ENCODE measurements at places on chromosomes 6 and 20. TPM values are rescaled to one million over a fixed set of nuclear protein-coding genes. Genes with fewer than 3 reads are reported as not detected.

GRCh38 chr6:10355115-10355702, 59.7 kb downstream of the TFAP2A start:
- no peak overlapping the region for H3K4me3 ChIP-seq
- no peaks in the 10 kb centered on the region for H3K4me1 ChIP-seq
- H3K27ac ChIP-seq, result no peak overlapping the region
- H3K27me3 ChIP-seq, result no peaks in the 10 kb centered on the region
- H3K36me3 ChIP-seq, result no peaks in the 10 kb centered on the region
- DNase-seq, result peak; percentile 2

GRCh38 chr20:46638898-46639274, 12.4 kb downstream of the SLC13A3 start:
- H3K36me3 ChIP-seq, result no peaks in the 10 kb centered on the region
- H3K4me1 ChIP-seq, result peaks cover 7% of the 10 kb centered on the region
- no peaks in the 10 kb centered on the region for H3K27me3 ChIP-seq

- no peak overlapping the region for H3K4me3 ChIP-seq
- H3K27ac ChIP-seq, result no peak overlapping the region
- no peaks in the 10 kb centered on the region for H3K4me1 ChIP-seq
- H3K27me3 ChIP-seq, result no peaks in the 10 kb centered on the region
- DNase-seq, result peak; percentile 18
- no peaks in the 10 kb centered on the region for H3K36me3 ChIP-seq
Observed at GRCh38 chr6:130697995-130698535, 129.1 kb upstream of the SMLR1 start.

The BANF2 gene
- 4.0 TPM for total RNA-seq

GRCh38 chr20:44208770-44209169, 1.8 kb downstream of the OSER1 start:
- H3K27me3 ChIP-seq, result no peaks in the 10 kb centered on the region
- H3K4me3 ChIP-seq, result no peak overlapping the region
- H3K36me3 ChIP-seq, result peaks cover 6% of the 10 kb centered on the region
- peaks cover 47% of the 10 kb centered on the region for H3K4me1 ChIP-seq
- H3K27ac ChIP-seq, result no peak overlapping the region

GRCh38 chr6:31332637-31333602, 24.1 kb downstream of the HLA-B start:
- H3K4me3 ChIP-seq, result no peak overlapping the region
- H3K27ac ChIP-seq, result no peak overlapping the region
- H3K36me3 ChIP-seq, result no peaks in the 10 kb centered on the region
- no peak for DNase-seq
- no peaks in the 10 kb centered on the region for H3K4me1 ChIP-seq

DNA sequence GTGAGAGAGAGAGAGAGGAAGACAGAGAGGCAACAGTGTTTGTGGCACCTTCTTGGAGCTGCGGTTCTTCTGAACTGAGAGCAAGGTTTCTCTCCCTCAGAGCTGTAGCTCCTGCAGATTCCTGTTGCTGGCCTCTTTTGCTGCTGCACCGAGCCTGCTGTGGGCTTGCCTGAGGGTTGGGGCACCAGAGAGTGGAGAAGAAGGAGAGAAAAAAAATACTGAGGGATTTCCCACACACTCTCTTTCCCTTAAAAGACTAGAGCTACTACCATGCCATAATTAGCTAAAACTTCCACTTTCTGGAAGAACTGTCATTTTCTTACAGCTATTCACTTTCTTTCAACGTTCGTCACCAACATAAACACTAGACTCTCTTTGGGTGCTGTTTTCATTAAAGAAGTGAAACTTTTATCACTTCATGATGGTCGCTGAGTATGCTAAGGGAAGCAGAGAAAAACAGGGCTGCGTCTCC, 18.2 kb upstream of the ECI2 start:
- DNase-seq, result no peak
- peaks cover 5% of the 10 kb centered on the region for H3K4me1 ChIP-seq
- no peak overlapping the region for H3K4me3 ChIP-seq
- H3K27ac ChIP-seq, result no peak overlapping the region
- H3K36me3 ChIP-seq, result no peaks in the 10 kb centered on the region
